ENCODE measurements at places on chromosomes 3 and 15.
A peak's percentile ranks its signal among the peaks of the same experiment; 100 is the strongest.

- no peak for DNase-seq
Observed at GRCh38 chr3:157111518-157111917, 48.4 kb downstream of the CCNL1 start.

- DNase-seq: no peak
Observed at GRCh38 chr15:40219801-40220200, 19.1 kb upstream of the PAK6 start.

DNA sequence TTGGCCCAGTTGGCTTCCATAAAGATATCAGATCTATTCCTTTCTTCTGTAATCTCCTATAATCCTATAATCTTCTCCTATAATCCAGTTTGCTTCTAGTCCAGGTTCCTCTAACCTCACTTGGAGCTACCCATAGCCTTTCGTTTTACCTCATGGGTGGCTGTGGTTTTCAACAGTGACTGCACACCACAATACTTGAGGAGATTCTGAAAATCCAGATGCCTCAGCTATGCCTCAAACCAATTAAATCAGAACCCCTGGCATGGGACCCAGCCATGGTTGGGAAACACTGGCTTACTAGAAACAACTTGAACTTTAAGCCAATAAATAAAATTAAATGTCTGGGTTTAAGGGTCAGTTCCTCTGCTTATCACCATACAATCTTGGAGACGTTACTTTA, 86.1 kb upstream of the NTRK3 start:
- DNase-seq: no peak

DNA sequence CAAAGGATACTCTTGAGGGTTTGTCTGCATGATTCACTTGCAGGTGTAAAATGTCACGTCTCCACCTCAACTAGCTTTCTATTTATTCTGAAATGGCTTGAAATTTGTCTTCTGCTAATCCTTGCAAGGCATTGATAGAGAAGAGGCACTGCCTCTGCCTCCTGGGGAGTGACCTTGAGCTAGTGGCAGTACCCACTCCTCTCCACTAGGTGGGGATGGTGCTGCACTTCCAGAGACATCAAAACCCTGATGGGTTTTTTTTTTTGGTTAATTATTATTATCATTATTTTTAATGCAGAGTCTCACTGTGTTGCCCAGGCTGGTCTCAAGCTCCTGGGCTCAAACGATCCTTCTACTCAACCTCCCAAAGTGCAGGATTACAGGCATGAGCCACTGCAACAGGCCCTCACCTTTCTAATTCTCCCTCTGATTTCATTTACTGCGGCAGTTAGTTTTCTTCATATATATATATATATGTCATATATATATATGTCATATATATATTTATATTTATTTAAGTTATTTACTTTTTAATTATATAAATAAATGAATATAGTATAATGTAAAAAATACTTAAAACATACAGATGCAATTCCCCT, 117.6 kb upstream of the EIF1B start:
- DNase-seq: peak; percentile 57

- DNase-seq: no peak
Observed at GRCh38 chr3:133892541-133893231, 3.0 kb downstream of the RAB6B start.

DNA sequence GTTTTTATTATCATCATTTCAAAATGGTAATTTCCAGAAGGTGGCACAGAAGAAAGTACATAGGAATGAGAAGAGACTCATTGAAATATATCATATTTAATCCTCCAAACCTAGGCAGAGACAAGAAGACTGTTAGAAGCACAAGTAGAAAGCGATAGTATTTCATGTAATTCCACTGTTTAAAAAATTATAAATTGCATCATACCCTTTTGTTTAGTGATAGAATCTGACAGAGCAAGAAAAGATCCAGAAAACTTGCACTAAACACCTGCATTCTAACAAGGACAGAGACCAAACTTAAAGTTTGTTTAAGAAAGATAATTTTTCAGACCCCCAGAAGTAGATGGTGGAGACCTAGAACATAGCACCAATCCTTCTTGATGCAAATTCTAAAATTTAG, 56.9 kb upstream of the CD96 start:
- no peak for DNase-seq

DNA sequence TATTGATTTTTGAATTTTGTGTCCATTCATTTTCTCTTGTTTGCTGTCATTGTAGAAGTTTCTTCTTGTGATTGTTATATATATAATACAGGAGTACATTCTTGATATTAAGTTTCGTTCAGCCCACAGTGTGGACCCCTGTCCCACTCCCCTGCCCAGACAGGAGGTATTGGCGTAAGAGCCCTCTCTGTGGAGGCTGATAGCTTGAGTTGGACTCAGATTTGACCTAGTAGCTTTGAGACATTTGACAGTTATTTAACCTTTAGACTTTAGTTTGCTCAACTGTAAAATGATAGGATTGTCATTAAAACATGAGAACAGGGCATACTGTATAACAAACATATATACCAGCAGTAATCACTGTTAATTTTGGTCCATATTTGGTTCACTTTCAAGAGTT, 27.1 kb downstream of the GPR171 start:
- DNase-seq: no peak

DNA sequence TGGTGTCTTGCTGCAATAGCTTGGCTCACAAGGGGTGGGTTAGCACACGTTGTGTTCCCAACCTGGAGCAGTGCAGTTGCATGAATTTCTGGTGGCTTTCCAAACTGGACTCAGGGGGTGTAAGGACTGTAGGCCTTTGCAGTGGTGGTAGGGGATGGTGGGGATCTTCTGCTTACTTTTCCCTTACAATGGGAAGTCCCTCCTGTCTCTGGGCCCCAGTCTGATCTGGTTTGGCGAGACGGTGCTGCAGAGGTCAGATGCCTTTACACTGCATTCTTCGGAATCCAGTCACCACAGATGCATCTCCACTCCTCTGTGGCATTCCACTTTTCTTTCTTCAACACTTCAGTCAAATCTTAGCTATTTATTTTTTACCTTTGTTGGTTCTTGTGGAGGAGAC, 132.1 kb downstream of the DOCK3 start:
- DNase-seq: no peak

DNA sequence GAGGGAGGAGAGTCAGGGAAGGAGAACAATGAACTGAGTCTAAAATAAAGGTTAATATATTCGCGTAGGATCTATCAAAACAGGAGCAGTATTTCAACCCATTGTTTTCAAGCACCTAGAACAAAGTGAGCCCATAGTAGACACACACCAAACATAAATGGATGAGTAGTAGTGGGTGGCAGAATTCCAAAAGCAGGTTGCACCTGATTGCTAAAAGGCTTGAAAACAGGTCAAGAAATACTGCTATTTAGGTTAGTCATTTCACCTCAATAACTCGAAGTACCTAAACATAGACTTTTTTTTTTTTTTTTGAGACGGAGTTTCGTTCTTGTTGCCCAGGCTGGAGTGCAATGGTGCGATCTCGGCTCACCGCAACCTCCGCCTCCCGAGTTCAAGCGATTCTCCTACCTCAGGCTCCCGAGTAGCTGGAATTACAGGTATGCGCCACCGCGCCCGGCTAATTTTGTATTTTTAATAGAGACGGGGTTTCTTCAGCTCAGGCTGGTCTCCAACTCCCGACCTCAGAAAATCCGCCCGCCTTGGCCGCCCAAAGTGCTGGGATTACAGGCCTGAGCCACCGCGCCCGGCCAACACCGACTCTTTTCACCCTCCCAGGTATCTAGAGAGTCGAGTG, 855 bp upstream of the ABHD5 start:
- DNase-seq: no peak

DNA sequence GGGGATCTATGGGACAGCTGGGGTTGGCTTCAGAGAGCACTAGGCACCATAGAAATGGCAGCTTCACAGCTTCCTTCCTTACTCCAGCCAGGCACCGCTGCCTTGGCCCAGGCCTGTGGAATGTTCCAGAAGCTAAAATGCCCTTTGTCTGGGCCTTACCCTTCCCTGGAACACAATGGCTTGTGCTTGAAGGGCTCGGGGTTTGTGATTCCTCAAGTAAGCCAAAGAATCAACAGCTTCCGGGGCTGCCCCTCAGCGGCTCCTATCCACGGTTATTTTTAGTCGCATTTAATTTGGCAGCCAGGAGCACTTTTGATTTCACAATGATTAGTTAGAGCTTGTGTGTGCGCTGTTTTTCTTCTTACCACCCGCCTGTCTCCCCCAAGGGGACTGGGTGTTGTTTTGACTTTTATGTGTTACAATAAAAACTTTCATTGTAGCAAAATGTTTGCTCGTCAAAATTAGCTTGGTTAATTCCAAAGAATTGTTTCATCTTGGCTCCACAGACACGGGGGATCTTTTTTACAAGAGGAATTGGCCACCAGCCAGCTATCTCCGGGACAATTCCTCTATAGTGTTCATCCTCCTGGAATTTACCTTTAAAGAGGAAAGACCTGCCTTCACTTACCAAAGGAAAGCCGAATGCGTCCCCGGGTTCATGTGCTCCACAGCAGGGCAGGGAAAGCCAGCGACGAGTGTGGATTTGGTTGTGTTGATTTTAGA, 73.8 kb downstream of the TLE3 start:
- DNase-seq: peak; percentile 25

DNA sequence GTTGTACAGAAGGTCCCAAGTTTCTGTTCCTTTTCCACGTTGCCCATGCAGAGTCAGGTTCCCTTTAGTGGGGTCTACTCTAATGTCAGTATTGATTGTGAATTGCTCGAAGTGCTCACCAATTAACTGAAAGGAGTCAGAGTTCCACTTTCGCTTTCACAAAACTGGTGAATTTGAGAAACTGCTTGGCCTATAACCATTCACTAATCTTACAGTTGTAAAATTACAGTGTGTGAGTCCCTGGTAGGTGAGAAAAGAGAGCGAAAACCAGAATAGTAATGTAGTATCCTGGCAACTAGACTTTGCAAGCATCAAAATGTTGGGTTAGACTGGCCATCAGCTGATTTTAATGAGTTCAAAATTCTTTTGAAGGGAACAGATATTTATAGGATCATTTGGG, 237.5 kb upstream of the CHRM5 start:
- no peak for DNase-seq

GRCh38 chr3:181487236-181487978, 224.3 kb upstream of the SOX2 start:
- no peak for DNase-seq

DNA sequence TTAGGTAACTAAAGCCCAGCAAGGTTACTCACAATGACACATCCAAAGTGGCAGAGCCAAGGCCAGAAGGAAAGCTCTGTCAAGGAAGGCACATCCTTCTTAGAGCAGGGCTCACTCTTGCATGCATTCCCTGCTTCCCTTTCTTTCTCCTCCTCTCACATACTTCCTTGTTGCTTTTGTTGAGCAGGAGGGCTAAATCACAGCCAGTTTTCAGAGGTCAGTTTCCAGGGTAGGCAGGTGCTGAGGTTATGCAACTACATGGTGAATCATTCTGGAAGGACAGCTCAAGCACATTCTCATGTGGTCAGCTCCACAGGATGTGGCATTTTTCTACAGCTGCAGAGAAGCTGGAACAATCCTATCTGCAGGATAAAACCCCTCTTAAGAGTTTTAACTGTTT, 275.6 kb downstream of the ZNF621 start:
- peak; percentile 17 for DNase-seq

- DNase-seq: no peak
Observed at GRCh38 chr3:182135056-182135455, 423.3 kb downstream of the SOX2 start.

- DNase-seq: no peak
Observed at GRCh38 chr15:89851673-89852341, 37.2 kb upstream of the ANPEP start.

GRCh38 chr15:67836955-67837354, 2.9 kb downstream of the RNU6-1 start:
- no peak for DNase-seq

GRCh38 chr15:48644827-48645557, 517 bp downstream of the FBN1 start:
- DNase-seq: no peak

DNA sequence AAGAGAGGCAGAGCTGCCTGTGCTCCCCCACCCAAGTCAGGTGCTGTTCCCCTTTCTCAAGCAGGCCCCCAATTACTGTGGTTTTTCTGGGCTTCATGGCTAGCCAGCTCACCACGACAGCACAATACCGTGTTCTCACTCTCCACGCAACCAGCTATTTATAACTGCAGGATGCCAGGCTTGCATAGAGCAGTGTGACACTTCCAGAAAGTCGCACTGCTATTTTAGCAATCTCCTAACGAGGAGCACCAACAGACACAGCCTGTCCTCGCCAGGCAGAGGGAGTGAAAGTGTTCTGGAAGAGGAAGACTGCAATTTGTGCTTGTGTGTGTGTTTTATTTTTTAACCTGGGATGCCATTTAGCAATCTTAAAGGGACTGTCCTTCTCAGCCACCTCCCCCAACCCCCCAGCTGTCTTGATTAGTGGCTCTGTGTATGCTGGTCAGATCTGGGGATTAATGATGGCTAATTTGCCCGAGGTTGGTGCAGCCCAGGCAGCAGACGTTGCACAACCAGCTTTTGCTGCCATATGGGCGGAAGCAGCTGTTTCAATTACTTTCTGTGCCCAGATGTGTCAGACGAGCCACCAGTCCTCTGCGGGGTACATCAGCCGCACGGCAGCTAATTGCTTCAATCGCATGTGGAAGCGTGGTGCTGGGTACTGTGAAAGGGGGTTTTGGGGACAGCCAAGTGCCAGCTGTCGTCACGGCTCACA, 268.0 kb upstream of the ARRDC4 start:
- no peak for DNase-seq

GRCh38 chr3:129614435-129614834, 8.0 kb upstream of the PLXND1 start:
- DNase-seq: no peak

- no peak for DNase-seq
Observed at GRCh38 chr15:38084289-38084688, 149.8 kb downstream of the TMCO5A start.

DNA sequence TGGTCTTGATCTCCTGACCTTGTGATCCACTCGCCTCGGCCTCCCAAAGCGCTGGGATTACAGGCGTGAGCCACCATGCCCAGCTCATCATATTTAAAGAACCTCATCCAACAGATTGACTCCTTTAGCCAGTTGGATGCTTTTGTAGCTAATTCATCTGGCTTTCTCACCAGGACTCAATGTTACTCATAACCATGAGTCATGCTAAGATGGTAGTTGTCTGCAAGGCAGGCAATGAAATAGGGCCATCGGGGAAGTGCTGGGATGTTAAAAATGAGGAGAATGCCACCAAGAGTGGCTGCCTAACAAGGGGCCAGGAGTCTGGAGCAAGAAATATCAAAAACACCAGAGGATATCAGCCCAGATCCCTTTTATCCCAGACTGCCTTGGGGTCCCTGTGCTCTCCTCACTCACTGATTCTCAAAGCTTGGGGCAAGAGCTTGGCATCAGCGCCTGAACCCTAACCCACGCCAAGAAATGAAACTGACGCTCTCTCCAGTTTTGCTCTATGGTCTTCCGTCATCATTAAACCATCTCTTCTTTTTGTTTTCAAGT, 7.4 kb upstream of the PCOLCE2 start:
- DNase-seq: no peak

GRCh38 chr15:41564960-41565502, 6.0 kb downstream of the TYRO3 start:
- DNase-seq: no peak

GRCh38 chr3:187002915-187003314, 72.6 kb downstream of the ST6GAL1 start:
- DNase-seq: no peak

GRCh38 chr3:124512881-124513609, 217.2 kb upstream of the UMPS start:
- no peak for DNase-seq

All from transverse colon (tissue), 4 donors.